ENCODE measurements at places on chromosomes 4 and X. TPM values are rescaled to one million over a fixed set of nuclear protein-coding genes. Genes with fewer than 3 reads are reported as not detected.

DNA sequence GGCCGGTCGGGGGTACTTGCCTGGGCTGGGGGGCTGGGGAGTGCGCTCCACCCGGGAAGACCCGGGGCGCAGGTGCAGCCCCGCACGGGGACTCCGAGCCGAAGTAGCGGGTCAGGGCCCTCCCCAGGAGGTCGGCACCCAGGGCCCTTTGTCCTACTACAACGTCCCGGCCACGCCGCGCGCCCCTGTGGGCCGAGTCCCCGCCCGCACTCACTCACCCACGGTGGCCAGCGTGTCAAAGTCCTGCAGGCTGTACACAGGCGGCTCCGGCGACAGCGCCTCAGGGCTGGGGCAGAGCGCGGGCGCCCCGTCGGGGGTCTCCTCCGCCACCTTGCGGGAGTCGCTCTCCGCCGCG is 602 bp downstream of the PRKX start:
- no peak for DNase-seq

GRCh38 chrX:33741807-33742206 is 390.3 kb downstream of the FAM47A start:
- DNase-seq = no peak

KIAA1210 gene
- total RNA-seq = 1.7 TPM

GRCh38 chr4:145285928-145286327 is 105.5 kb upstream of the OTUD4 start:
- DNase-seq = no peak

NPY2R gene
- total RNA-seq = not detected

GRCh38 chrX:55490974-55491373 is 1.3 kb upstream of the USP51 start:
- no peak for DNase-seq

- DNase-seq = no peak
Measured at GRCh38 chr4:104752337-104752736, 257.6 kb upstream of the CXXC4 start.

GRCh38 chrX:152904151-152905080 is 6.5 kb downstream of the ZNF185 start:
- peak; percentile 43 for DNase-seq

DNA sequence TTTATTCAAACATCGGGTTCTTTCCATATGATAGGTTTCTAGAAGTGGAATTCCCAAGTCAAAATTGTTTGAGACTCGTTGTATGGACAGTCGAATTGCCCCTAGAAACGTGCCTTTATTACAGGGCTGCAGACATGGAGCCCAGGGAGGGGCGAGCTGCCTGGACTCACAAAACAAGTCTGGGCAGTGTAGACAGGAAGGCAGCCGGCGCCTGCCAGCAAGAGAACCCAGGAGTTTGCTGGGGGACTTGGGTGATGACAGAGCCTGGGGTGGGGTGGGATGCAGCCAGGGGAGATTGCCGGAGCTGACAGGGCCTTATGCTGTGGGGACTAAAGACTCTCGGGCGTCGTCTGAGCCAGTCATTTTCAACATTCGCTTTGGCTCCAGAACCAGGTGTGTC is 107.4 kb upstream of the MSX1 start:
- no peak for DNase-seq

DNA sequence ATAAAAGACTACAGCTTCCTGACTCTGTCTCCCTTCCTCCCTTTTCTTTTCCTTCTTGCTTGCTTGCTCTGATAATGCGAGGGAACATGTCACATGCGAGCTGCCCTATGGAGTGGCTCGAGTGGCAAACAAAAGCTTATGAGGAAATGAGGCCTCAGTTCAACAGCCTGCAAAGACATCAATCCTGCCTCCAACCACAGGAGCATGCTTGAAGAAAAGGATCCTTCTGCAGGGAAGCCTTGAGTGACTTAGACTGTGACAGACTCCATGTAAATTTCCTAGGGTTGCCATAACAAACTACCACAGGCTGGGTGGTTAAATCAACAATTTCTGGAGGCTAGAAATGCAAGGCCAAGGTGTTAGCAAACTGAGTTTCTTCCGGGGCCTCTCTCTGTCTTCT is 152.5 kb downstream of the NR3C2 start:
- DNase-seq = no peak

DNA sequence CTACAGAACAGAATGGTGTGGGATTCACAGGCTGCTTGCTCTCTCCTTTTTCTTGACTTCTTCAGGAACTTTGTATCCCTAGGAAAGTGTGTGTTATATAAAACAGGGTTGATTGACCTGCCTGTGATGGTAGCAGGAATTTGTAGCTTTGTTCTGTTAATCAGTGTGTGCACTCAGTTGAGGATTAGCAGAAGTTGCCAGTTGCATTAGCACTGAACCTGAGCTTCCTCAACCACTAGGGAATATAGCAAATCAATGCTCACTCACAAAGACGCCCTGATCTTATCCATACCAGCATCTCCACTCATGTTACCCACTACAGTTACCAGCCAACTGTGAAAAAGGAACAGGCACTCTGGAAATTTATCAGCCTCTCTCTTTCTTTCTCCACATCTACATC is 319.1 kb upstream of the EMCN start:
- DNase-seq = no peak

- DNase-seq = no peak
Measured at GRCh38 chr4:65653740-65654361, 16.4 kb downstream of the EPHA5 start.

PPP4R3C gene
- total RNA-seq = not detected

DNA sequence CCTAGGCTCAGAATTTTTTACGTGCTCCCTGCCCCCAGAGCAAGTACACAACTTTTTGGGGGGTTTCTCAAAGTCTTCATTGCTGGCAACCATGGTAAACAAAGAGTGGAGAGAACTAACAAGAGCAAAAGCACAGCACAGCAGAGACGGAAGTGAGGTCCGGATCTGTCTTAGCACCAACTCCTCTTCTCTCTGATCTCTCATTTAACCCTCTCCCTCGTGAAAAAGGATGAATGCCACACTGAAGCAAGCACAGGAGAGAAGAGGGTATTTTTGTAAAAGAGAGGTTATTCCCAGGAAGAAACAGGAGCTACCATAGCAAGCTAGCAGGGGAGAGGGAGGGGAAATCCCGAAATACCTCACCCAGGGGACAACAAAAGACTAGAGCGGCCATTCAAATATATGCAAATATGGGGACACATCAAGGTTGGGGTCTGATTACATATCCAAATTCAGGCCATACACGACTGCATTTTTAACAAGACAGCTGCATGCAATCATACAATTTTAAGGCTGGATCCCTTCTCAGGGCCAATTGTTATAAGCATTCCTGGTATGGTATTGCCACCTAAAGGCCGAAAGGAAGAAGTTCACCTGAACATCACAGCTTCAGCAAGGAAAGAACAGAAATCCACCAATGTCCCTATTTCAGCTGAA is 46.6 kb downstream of the CD40LG start:
- DNase-seq = no peak

GRCh38 chrX:41025926-41026701 is 59.1 kb upstream of the USP9X start:
- no peak for DNase-seq

F8A2 gene
- total RNA-seq = not detected

- DNase-seq = no peak
Measured at GRCh38 chr4:168139336-168139735, 47.0 kb downstream of the ANXA10 start.

DNA sequence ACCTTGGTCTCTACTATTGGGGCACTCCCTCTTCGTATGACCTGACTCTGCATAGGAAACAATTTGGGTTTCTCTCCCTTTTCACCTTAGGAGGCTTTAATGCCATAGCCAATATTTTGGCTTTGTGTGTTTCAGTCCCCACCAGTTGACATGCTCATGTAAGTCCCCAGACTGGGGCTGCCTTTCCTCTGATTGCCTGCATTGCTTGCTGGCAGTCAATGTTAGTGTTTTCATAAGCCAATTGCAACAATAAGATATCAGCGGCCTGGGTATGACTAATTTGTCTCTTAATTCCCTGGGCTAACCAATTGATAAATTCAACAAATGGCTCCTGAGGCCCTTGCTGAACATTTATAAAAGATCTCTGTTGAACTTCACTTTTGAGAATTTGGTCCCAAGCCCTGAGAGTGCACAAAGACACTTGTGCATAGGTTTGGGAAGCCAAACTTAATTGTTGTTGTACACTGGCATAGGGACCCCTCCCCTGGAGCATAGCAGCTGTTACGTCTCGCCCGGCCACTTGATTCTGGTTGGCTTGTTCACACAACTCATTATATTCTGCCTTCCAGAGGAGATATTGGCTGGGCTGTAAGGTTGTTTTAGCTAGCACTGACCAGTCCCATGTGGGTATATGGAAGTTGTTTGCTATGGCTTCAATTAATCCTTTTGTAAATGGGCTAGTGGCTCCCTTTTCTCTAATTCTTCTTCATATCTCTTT is 206.2 kb downstream of the PABPC4L start:
- DNase-seq = no peak

DNA sequence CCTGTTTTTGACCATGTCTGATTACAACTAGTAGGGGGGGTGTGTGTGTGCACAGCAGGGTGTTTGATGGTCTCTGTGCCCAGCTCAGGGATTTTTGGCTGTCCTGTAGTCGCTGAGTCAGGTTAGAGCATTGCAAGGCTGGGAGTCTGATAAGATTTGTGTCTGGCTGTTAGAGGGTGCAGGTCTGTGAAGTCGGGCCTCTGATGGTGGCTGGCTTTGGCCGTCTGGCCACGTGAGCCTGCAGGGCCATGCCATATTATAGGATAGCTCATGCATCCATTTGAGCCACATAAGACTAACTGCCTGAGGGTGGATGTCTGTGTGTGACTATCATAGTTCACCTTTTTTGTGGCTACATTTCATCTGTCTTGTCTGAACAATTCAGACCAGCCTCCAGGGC is 4.9 kb downstream of the PORCN start:
- DNase-seq = no peak

DNA sequence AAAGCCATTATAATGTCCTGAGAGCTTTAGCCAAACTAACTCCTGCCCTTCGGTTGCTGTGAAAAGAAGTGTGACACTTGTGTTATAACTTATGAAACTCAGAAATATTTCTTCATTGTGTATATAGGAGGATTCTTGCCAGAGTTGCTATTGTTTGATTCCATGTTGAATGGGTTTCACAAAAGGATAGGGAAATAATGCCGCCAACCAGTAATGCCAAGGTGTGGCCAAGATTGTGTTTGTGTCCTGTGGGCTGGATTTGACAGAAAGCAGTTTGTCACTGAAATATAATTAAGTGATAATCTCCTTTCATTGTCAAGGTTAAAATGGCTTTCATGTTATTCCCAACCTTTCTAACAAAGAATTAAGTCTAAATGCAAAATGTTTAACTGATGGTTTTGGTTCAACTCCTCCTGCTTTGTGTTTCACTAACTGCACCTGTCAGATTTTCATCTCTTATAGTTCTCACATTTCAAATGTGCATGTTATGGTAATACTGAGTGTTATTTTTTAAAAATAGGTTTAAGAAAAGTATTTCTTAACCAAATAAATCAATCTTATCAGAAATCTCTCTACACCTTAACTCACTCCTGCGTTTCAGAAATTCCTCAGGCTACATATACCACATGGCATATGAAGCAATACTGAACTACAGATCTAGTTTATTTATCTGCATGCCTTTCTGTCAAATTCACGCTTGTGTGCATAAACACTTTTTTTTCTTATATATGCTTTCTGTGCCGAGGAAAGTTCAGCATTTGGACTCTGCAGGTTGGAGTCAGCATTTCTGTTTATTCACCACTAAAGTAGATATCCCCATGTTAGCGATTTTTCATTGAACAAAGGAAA is at the start of gene CLDN22:
Gene CLDN22 (minus strand): TSS at position 66 of the 849 bp plus-strand sequence. CDS start 58 bp downstream, at position 8.
- DNase-seq = no peak

DNA sequence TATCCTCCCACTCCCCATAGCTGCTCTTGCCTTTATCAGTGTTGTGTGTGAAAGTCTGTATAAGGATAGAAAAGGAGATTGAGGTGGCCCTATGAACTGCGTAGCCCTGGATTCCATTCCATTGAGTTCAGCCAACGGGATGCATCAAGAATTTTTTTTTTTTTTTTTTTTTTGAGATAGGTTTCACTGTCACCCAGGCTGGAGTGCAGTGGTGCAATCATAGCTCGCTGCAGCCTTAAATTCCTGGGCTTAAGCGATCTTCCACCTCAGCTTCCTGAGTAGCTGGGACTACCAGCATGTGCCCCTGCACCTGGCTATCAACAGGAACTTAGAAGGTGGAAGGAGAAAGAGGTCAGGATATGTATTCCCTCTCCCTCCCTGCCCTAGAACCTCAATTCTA is 187.2 kb upstream of the SPRY1 start:
- DNase-seq = no peak

- DNase-seq = peak; percentile 20
Measured at GRCh38 chr4:183758061-183758757, 99.1 kb downstream of the TRAPPC11 start.

DNA sequence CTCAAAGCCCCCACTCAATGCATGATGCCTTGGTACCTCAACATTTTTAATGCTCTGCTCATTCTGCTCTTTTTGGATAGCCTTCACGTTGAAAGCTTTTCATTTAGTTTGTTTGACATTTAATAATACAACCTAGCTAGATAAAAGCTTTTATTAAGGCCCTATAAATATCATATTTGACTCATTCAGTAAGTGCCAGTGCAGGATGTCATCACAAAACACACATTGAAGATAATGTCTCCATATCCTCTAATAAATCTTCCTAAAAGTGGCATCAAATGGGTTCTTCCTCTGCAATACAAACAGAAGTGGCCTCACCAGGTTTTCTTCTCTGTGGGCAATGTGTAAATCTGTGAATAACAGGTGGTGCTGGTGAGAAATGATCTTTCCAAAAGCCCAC is 12.0 kb upstream of the PCYT1B start:
- DNase-seq = no peak

GRCh38 chrX:110000000-110000399 is 2.9 kb upstream of the TMEM164 start:
- DNase-seq = no peak

C1QTNF7 gene
- total RNA-seq = 20.1 TPM

DNA sequence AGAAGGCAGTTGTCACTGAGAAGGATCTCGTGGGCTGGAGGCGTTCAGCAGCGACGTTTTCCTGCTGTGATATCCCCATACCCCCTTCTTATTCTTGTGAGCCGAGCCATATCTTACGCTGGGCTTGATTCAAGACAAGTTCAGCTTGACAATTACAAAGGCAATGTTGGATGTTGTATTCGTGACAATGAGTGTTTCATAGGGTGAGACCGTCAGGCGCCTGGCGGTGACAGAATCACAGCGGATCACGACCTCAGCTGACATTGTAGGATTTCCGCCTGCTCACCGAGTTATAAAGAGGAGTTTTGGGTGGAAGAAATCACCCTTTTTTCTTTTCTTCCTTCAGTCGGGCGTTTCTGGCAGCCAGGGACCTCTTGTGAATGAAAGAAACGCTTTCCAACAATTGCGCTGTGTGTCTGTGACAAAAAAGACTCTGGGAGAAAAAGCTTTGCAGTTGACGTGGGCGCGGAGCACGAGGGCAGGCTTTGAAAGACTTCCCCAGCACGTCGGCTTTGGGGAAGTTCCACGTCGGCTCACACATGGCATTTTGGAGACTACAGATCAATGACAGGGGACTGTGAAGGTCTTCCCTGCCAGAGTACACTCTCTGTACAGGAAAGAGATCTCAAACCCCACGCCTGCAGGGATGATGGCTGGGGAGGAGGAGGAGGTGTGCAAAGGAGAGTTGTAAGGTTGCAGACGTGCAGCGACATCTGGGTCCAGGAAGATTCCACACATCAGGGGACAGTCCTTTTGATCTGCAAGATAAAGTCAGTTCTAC is 135.4 kb downstream of the CRLF2 start:
- DNase-seq = no peak

- no peak for DNase-seq
Measured at GRCh38 chr4:37742149-37742548, 56.0 kb upstream of the RELL1 start.
